ENCODE measurements at places on chromosomes 3 and 15.

- DNase-seq, result no peak
These were observed 308.5 kb upstream of the RASGRP1 start for GRCh38 chr15:38873158-38873557.

GRCh38 chr3:13197795-13198194 is 124.6 kb upstream of the IQSEC1 start:
- DNase-seq, result no peak

DNA sequence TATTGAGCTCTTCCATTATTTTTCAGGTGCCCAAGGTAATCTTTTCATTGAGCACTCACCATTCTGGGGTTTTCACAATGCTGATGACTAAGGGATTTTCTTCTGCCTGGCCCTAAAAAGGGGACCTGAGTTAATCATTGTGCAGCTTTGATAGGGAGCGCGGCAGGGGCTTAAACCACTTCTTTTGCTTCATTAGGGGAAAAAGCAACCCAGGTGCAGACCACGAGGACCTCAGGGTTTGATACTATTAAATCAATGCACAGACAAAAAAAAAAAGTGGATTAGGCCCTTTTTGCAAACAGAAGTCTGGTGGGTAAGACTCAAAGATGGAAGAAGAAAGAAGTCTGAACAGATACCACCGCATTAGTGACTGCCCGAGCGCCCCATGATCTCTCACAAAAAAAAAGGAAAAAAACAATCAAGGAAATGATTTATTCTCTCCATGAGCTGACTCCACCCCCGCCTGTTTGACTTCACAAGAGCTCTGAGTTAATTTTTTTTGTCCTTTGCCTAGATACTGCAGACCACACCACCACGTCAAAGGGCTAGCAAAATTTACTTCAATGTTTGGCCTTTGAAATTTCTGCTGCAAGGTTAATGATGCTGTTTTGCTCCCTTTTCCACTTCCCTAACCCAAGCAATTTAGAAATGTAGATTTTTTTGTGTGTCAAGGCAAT is 78.0 kb upstream of the FEZF2 start:
- no peak for DNase-seq

DNA sequence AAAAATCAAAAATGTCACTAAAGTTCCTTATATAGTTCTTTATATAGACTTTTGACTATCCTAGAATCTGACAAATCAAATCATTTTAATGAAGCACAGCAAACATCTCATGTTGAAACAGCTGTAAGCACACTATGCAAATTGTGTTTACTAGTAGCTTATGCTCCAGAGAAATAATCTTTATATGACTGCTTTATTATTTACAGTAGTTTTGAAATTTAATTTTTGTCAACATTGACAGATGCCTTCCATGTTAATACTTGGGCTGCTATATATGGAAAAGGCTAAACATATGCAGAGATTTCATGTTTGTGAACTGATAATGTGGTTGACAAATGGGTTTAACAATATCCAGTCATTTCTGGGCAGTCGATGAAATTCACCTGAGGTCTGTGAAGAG is 616.8 kb downstream of the TAFA4 start:
- DNase-seq, result no peak

GRCh38 chr3:22392859-22393258 is 641.8 kb upstream of the ZNF385D start:
- no peak for DNase-seq

- no peak for DNase-seq
These were observed 265.2 kb downstream of the SUCLG2 start for GRCh38 chr3:67389176-67389575.

All from H4 (cell line).